ENCODE measurements at places on chromosomes 3 and 15.

DNA sequence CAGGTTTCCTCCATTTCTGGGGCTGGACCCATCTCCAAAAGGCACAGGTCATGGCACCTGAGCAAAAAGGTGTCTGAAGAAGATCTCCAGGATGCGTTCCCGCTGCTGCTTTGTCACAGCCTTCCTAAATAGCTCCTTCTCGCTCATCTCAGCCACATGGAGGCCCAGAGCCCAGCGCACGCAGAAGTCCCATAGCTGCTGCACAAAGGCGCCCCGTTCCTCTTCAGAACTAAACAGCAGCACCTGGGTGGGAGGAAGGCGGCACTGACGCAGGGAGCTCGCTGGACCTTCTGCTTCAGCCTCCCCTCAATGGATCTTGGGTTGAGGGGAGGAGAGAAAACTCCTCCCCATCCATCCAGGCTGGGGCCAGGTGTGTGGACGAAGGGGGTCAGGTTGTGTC lies 8.4 kb downstream of the DUOX2 start:
- DNase-seq = no peak

GRCh38 chr3:179244878-179245277 lies 6.0 kb downstream of the KCNMB3 start:
- DNase-seq = peak; percentile 58

- no peak for DNase-seq
Observed at GRCh38 chr3:141060327-141060726, 9.2 kb downstream of the SPSB4 start.

DNA sequence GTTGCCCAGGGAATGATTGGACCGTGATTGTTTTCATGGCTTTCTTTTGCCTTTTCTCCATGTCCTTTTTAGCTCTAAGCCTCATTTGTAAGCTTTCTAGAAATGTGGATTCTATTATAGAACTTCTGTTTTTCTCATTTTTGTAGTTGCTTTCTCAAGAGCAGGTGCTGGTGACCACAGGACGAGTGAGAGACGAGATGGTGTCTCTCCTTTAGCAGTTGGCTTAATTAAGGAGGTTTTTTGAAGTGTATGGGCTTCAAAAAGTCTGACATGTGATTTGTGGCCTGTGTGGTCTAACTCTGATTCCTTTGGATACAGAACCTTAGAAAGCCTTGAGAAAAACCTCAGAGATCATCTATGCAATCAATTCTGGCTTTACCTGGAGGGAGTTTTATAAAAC lies 292.8 kb downstream of the LPP start:
- no peak for DNase-seq

DNA sequence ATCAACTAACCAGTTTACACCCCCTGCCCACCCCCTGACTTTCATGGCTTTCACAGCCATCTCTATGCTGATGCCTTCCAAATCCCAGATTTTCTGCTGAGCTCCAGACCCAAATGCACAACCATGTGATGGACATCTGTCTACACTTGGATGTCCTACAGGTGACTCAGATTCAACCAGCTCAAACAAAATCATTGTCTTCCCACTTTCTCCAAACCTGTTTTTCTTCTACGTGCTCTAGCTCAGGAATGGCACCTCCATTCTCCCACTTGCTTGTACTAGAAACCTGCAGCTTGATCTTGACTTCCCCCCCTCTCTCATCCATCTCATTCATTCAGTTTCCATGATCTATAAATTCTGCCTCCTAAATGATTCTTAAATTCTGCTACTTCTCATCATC lies 34.1 kb upstream of the RARRES1 start:
- no peak for DNase-seq

GRCh38 chr15:98412852-98413251 lies 235.5 kb upstream of the IGF1R start:
- DNase-seq = no peak

DNA sequence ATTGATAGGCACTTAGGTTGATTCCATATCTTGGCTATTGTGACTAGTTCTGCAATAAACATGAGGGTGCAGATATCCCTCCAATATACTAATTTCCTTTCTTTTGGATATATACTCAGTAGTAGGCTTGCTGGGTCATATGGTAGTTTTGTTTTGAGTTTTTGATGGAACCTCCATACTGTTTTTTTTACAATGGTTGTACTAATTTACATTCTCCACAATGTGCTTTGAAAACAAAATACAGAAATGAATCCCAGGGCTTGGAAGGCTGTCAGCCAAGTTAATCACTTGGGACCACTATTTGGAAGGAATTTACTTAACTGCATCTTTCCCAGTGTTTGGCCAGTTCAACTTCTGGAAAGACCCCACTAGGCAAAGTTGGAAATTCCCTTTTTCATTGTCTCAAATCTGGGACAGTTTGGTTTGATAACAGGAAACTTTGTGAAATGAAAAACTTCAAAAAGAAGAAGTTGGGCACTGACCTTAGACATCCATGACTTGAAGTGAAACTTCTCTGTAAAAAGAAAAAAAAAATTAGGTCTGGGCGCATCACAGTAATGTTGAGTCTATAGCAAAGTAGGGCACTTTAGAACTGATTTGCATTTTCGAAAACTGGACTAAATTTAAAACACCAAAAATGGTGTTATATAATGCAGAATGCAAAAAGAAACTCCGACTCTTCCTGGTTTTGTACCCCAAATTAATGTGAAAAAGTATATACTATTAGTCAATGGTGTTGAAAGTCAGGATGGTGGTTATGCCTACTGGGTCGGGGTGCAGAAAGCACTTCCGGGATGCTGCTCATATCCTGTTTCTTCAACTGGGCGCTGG lies 6.0 kb downstream of the CTSH start:
- DNase-seq = no peak

DNA sequence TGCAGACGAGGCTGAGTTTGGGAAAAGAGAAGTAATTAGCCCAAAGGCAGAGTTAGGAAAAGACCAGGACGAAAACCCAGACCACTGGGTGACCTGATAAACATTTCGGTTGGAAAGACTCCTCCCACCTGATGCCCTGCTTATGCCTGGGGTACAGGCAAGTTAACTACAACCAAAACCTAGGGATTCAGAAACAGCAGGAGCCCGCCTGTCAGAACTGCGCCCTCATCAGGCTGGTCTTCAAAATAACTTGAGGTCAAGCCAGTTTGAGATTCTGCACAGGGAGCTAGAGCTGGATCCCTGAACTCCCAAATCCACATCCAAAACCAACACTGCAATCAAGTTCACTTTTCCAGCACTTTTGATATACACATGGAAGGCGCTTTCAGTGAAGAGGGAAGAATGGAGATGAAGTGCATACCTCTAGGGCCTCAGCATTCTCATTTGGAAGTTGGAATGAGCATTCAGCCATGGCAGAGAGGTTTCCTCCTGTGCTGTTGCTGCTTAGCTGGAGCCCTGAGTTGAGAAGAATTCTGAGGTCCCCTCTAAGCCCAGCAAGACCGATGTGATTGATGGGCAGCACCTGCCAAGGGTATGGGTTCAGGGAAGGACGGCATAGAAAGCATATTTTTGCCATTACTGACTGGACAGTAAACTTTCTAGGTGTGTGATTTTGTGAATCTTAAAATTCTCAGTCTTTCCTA lies 11.6 kb downstream of the TSEN2 start:
- DNase-seq = no peak

DNA sequence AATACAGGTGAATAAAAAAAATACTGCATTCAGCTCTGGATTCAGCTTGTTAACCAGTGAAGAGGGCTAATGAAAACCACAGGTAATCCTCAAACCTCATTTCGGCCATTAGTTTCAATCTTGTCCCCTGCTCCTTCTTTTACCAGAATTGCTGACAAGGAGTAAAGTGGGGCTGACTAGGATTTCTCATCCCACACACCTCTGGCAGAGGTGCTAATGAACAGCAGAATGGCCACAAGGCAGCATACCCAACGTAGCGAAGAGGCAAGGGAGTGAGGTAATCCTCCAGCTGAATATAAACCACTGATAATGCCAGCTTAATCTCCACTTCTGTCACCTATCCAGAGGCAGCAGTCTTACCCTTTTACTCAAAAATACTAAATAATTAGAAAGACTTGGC lies 248.8 kb upstream of the CDIN1 start:
- no peak for DNase-seq

- no peak for DNase-seq
Observed at GRCh38 chr3:138949445-138950005, 2.5 kb downstream of the FOXL2NB start.

GRCh38 chr3:19264424-19264823 lies 116.1 kb downstream of the KCNH8 start:
- DNase-seq = no peak

DNA sequence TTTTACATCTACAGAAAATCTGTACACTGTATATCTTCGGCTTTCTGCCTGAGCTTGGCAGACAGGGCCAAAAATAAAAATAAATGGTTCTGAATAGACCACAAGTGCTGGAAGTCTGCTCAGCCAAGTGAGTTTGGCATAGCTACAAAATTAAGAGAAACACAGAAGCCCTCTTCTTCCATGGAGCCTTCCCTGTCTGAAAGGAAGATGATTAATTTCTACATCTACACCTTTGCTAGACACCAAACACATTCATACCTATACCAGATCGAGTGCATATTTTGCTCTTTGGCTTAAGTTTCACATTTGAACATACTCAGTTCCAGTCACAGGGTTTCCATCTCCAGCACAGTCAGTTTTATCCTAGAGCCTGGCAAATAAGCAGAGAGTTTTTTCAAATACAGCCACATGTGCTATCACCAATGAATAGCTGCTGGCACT lies 224.6 kb downstream of the GREM1 start:
- peak; percentile 42 for DNase-seq

DNA sequence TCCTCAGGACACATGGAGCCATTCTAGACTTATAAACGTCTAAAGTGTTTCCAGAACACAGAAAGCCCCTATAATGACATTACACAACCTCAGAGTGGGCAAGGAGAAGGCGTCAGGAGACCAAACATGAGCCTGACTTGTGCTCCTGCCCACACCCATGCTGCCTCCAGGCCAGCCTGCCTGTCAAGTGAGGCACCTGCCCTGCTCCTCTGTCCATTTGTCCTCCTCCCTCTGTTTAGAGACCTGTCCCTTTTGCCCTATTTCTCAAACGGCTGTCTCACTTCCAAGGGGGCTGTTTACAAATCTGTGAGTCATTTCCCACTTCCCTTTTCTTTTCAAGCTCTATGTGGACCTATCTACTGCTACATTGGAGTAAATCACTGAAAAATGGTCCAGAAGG lies 21.0 kb downstream of the ZDHHC3 start:
- peak; percentile 7 for DNase-seq

DNA sequence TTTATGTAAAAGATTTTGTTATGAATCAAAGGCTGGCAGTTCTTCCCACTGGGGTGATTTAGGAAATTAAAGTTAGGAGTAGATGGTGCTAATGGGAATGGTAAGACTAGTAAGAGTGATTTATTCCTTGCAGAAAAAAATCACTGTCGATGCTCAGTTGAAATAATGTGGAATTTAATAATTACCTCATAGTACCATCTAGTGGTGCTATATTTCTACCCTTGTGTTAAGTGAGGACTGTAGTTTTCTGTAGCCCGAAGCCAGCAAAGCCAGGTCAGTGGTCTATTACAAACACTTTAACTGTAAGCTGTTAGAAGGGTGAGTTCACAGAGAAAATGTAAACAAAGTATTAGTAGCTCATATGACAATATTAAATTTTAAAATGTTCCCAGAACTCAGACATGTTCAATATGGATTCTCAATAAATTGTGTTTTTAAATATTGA lies 39.5 kb upstream of the GOLGA8J start:
- DNase-seq = peak; percentile 15

DNA sequence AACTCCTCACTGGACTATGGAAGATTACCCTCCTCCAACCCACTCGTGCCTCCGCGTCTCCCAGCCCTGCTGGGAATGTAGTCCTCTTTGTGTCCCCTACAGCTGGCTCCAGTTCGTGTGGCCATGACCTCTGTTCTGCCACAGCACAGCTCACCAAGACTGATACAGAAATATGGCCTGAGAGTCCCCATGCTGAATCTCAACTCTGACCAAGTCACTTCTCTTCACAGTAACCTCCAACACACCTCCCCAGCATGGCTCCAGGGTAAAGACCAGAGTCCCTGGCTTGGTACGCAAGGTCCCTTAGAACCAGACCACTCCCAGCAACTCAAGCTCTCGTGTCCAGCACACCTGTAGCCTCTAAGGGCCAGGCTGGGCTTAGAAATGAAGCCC lies 2.3 kb upstream of the COL7A1 start:
- no peak for DNase-seq

DNA sequence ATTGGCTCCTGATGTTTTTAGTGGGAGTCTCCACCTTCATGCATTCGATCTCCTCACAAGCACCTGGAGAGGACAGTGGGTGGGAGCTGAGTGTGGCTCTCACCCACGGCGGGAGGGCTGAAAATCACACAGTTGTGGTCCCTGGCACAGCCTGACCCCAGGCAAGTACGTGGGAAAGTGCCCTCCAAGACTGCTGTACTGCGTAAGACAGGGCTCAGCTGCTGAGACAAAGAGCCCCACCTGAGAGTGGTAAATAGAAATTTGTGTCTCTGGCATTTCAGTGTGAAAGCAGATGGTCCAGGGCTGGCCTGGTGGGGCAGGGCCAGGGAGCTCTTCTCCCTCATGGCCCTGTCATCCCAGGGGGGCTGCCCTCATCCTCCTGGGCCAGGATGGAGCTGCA lies 77.4 kb upstream of the IQSEC1 start:
- no peak for DNase-seq

- no peak for DNase-seq
Observed at GRCh38 chr3:102525624-102526023, 90.8 kb downstream of the ZPLD1 start.

DNA sequence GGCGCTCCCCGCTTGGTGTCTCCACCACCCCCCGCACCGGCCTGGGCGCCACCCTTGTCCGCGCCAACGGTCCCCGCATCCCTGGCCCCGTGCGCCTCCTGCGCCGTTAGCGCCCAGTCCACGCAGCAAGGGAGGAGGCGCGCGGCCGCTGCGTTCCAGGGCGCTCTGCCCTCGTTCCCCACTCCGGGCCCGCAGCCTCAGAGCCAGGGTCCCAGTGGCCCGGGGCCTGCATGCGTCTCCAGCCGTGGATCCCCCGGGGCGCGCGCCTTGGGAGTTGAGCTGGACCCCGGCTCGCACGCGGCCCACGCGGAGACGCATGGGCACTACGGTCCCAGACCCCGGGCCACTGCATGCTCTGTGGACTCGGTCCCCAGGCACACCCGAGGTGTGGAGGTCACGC lies 7.4 kb upstream of the ITPKA start:
- DNase-seq = no peak

- no peak for DNase-seq
Observed at GRCh38 chr15:96366526-96366877, 36.0 kb downstream of the NR2F2 start.

DNA sequence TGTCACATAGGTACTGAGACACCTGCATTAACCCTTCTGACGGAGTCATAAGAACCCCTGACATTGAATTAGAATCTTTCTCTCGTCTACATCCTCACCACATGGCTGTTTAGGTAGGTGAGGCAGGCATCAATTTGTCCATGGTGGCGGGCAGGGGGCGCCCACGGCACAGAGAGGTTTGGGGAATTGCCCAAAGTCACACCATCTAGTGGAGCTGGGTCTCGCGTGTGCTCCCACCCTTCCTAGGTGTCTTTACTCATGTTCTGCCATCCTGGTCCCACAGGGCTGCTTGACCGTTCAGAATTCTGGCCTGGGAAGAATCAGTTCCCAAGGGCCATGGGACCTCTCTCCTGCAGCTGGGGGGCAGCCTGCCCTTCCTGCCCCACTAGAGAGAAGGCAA lies 14.7 kb upstream of the DLL4 start:
- no peak for DNase-seq

GRCh38 chr3:190892395-190892902 lies 30.0 kb upstream of the GMNC start:
- no peak for DNase-seq

- no peak for DNase-seq
Observed at GRCh38 chr3:67198374-67198773, 200.3 kb downstream of the KBTBD8 start.

GRCh38 chr3:13072600-13073325 lies 466 bp downstream of the IQSEC1 start:
- DNase-seq = no peak
